ENCODE measurements at places on chromosomes 3 and 15. TPM values are rescaled to one million over a fixed set of nuclear protein-coding genes. Genes with fewer than 3 reads are reported as not detected.

DNA sequence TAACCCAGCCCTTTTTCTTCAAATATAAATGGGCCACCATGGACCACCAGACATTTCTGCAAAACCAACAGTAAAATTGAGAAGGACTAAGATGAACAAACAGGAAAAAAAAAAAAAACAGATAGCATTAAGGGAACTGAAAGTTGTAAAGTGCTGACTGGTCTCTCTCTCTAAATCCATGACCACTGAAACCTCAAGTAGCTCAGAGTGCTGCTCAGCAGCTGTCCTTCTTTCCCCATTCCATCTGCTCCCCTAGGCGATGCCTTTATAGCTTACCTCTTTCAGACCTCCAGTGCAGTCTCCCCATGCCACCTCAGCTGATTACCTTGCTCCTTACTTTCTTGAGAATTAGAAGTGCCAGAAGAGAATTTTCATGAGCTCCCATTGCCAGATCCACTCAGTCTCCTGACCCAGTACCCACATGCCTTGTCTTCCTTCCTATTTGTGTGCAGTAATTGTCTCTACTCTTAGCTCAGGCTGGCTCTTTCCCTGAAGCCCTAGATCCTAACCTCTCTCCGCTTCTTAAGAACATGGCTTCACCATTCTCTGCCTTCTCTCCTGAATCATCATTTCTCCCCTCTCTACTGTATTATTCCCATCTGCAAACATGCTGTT lies 23.9 kb upstream of the XIRP1 start:
- no peak for DNase-seq

GRCh38 chr15:90040618-90041017 lies 39.5 kb downstream of the ZNF710 start:
- peak; percentile 39 for DNase-seq

DNA sequence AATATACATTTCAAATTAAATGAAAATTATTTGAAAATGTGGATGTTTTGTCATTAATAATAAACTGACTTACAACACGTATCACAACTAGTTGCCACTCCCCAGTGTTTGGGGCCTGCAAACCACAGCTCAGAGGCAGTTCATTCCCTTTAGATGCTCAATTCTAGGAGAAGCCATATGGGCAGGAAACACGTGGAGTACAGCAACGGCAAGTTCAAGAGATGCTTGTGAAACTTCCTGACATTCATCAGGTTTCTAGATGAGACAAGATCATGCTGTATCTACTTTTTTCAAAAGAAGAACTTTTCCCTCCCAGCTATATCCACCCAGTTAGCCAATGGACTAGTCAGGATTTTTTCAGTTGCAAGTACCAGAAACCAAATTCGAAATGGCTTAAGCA lies 17.6 kb upstream of the PLA2G4D start:
- no peak for DNase-seq

- DNase-seq = peak; percentile 60
Measured at GRCh38 chr3:38960953-38961622, 90.7 kb downstream of the SCN11A start.

- no peak for DNase-seq
Measured at GRCh38 chr3:119453822-119454221, 9.6 kb downstream of the TMEM39A start.

DNA sequence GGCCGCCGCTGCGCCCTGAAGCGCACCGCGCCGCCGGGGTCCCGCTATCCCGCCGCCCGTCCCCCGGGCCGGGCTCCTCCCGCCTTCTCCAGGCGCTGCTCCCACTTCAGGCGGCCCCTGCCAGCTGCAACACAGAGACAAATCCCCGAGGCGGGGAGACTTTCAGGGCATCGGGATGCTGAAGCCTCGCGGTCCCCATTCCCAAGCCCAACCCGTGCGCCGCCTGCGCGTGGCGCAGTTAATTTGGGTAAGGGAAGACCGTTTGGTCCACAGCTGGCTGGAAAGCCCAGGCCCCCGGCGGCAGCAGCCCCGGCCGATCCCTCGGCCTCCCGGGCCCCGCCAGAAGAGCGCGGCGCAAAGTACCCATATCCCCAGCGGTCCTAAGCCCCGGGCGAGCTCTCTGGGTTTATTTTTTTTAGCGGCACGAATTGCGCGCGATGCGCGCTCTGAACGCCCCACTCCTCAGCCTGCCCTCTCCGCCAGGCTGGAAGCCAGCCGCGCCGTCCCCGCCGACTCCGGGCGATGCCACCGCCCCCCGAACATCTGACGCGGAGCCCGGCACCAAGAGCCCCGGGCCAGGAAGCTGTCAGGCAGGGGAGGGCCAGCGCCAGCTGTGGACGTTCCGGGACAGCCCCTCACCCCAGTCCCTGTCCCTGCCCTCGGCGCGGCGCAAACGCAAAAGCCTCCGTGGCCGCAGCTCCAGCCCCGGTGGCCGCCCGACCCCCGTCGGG lies 517 bp downstream of the FBN1 start:
- DNase-seq = peak; percentile 62

- no peak for DNase-seq
Measured at GRCh38 chr3:154616298-154616697, 186.3 kb upstream of the GPR149 start.

DNA sequence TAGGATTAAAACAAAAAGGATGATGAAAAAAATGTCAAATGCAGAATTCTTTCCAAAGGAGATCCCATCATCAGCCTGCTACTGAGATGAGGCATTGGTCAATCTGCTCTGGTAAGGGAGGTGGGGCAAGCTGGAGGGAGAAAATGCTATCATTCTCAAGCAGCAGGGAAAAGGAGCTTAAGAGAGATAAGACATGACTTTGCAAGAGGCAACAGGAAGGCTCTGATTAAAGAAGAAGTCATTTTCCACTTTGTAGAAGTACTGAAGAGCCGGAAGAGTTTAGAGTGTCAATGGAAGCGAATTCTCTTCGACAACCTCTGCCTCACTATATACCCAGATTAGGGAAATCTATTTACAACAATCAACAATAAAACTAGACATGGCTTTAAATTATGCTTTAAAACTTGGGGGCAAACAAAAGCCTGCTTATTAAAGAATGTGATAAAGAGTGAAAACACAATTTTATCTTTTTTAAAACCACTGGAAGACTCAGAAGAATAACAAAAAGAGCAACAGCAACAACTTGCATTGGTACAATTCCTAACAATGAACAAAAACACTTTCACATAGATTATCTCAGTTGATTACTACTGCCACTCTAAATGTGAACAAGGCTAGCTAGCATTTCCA lies 81.8 kb upstream of the NANOGP8 start:
- DNase-seq = no peak

DNA sequence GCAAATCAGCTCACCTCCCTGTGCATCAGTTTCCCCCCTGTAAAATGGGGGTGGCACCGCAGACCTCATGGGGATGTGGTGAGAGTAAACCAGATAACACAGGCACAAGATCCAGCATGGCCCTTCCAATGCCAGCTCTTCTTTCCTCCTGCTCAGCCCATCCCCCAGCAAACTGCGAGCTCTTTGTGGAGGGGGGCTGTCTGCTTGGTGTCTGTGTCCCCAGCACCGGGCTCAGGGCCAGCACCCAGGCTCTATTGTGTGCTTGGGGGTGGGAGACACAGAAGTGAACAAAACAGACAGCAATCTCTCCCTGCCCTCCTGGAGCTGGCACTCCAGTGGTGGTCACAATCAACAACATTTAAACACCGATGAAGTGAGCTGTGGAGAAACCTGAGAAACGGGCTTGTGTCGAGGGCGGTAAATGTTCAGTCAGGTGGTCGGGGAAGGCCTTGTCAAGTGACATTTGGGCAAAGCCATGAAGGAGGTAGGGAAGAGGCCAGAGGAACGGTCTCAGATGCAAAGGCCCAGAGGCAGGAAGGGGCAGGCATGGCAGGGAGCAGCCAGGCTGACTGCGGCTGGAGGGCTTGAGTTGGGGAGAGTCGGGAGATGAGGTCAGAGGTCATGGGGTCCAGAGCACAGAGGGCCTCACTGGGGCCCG lies 28.4 kb downstream of the GRIP2 start:
- DNase-seq = no peak

- no peak for DNase-seq
Measured at GRCh38 chr15:55829826-55830225, 86.9 kb upstream of the PRTG start.

DNA sequence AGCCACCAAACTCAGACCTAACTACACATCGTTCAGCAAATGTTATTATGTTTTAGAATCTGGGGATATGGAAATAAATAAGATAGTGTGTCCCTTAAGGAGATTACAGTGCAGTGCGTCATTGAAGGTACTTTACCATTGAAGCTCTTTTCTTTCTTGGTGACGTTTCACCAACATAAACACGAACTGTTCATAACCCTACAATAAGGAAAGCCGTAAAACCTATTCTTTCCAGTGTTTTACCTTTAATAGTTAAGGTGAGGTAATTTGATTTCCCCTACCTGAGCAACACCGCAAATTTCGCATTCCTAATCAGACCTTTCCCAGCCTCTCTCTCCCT lies 826 bp downstream of the CCDC66 start:
- no peak for DNase-seq

GRCh38 chr15:69504352-69505040 lies 51.9 kb downstream of the RPLP1 start:
- no peak for DNase-seq

GRCh38 chr15:44726568-44727484 lies 9.5 kb upstream of the TRIM69 start:
- no peak for DNase-seq

GRCh38 chr3:32401126-32401525 lies 9.5 kb downstream of the CMTM7 start:
- DNase-seq = no peak

DNA sequence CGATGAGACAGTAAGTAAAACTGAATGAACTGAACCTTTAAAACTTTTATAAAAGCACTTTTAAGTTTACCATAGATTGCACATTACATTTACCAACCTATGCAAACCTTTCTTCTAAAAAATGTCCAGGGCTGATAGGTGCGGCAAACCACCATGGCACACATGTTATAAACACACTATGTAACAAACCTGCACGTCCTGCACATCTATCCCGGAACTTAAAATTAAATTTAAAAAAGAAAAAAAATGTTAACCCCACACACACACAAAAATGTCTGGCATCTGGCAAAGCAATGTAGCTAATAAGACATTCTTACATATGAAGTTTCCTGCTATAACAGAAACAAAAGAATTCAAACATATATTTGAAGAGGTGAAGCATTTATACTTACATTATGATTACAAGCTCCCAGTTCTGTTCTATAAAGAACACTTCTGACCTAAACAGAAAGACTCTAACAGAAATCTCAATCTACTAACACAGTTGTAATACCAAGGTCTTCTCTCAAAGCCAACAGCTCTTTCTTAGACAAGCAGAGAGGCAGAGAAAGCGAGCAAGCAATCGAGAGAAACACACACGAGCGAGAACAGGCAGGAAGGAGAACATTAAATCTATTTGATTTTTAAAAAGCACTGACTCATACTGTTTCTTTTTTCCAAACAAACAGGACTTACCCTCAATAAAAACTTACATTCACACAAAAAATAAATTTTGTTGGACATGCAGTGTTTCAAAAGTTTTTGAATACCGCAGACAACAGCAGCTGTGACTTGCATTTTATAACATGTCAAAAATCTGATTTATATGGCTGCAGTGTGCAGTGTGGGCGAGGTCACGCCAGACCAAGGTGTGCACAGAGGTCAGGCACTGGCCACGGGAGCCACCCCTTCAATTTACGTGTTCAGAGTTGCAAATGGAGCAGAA lies at the start of gene NRG4:
NRG4 (minus strand) TSS at position 798 of the 925 bp plus-strand sequence. CDS start 1,194 bp downstream, outside the sequence.
- DNase-seq = no peak

GRCh38 chr15:75655931-75656330 lies 8.2 kb downstream of the SNX33 start:
- DNase-seq = no peak

DNA sequence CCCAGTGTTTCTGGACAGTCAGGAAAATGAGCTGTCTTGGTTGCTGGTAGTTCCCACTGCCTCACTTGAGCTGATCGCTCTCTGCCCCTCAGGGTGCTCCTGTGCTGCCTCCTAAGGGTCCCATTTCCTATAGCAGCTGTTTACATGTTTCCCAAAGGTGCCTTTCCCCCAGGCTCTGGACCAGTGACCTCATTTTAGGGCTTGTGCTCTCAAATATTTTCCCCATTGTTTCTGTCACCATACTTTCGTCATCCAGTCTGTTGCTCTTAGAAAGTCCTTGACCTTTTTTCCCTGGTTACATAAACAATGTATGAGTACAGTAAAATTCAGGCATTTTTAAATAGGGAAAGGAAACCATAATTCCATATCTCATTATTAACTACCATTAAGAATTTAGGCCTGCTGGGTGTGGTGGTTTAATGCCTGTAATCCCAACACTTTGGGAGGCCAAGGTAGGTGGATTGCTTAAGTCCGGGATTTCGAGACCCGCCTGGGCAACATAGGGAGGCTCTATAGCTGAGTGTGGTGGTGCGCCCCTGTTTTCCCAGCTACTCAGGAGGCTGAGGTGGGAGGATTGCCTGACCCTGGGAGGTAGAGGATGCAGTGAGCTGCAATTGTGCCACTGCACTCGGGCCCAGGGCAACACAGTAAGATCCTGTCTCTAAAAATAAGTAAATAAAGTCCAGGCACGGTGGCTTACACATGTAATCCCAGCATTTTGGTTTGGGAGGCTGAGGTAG lies 11.7 kb downstream of the RAD54L2 start:
- no peak for DNase-seq

GRCh38 chr3:119599558-119600174 lies 2.0 kb downstream of the PLA1A start:
- DNase-seq = no peak

GRCh38 chr15:66714543-66714981 lies 12.5 kb downstream of the SMAD6 start:
- DNase-seq = no peak

GRCh38 chr3:134300520-134300919 lies 49.9 kb upstream of the RYK start:
- DNase-seq = no peak

GRCh38 chr3:154123906-154124305 lies 2.7 kb downstream of the ARHGEF26 start:
- no peak for DNase-seq

GRCh38 chr15:63308491-63308890 lies 31.1 kb downstream of the APH1B start:
- no peak for DNase-seq

GRCh38 chr3:125431912-125432790 lies 57.0 kb upstream of the ZNF148 start:
- no peak for DNase-seq

The CLDN16 gene
- total RNA-seq = not detected

The SELENOT gene
- 59.8 TPM for total RNA-seq

The C3orf20 gene
- not detected for total RNA-seq

The PLA2G4F gene
- total RNA-seq = 4.6 TPM

The GPR149 gene
- not detected for total RNA-seq

The GRIP2 gene
- 40.1 TPM for total RNA-seq

The GCSAM gene
- not detected for total RNA-seq

The TNFAIP8L3 gene
- total RNA-seq = 6.5 TPM

The NUTM1 gene
- not detected for total RNA-seq

The PLAAT1 gene
- total RNA-seq = 4.5 TPM

The ATP8B4 gene
- total RNA-seq = 3.6 TPM

The LRRC2 gene
- 122 TPM for total RNA-seq

The CLRN1 gene
- not detected for total RNA-seq

The ACP3 gene
- total RNA-seq = 1.3 TPM

The IRAK2 gene
- total RNA-seq = 1.7 TPM

The HES1 gene
- total RNA-seq = 11.1 TPM

The SERINC4 gene
- total RNA-seq = 0.19 TPM

Data from Right ventricle myocardium superior (tissue), 1 donor.